ENCODE measurements at places on chromosomes 13 and 19.
A peak's percentile ranks its signal among the peaks of the same experiment; 100 is the strongest.

- DNase-seq: peak; percentile 93
Measured at GRCh38 chr19:11694533-11695439, 44.0 kb downstream of the ZNF823 start.

GRCh38 chr13:26721251-26722121, 39.1 kb downstream of the GPR12 start:
- peak; percentile 27 for DNase-seq

DNA sequence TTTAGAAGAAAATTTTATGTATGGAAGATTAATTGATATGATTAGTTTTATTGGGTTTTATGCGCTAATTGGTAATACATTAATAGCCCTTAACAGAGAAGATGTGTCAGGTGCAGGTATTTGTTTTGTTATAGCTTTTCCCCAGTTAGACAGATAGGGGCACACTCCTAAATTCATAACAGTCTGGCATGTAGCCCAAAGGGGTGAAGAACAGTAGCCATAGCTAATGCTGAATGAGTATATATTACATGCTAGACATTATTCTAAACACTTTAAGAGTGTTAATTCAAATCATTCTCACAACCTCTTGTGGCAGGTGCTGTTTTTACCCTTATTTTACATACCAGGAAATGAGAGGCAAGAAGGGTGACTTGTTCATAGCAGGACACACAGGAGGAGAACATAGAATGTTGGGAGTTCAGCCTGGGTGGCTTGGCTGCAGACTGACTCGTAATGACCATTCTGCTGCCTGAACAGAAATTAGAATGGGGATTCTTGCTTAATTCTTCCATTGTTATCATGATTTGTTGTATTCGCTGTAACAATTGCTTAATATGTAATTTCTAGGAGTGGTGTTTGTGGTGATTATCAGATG, 20.1 kb downstream of the PCCA start:
- DNase-seq: no peak

DNA sequence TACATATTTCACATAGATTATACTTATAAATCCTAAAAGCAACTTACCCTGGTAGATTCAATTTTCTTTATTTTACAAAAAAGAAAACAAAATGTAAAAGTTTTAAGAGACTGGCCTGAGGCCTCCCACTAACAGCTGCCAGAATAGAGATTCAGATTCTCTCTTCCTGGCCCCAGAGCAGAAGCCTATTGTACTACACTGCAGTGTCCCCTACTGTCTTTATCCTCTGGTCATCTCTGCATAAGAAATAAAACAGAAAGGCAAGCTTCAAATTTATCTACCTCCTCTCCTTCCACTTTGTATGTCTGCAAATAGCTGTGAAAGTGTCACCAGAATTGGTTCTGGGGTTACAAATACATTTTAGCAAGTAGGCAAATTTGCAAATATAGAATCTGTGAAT, 1004.1 kb upstream of the PCDH9 start:
- no peak for DNase-seq

DNA sequence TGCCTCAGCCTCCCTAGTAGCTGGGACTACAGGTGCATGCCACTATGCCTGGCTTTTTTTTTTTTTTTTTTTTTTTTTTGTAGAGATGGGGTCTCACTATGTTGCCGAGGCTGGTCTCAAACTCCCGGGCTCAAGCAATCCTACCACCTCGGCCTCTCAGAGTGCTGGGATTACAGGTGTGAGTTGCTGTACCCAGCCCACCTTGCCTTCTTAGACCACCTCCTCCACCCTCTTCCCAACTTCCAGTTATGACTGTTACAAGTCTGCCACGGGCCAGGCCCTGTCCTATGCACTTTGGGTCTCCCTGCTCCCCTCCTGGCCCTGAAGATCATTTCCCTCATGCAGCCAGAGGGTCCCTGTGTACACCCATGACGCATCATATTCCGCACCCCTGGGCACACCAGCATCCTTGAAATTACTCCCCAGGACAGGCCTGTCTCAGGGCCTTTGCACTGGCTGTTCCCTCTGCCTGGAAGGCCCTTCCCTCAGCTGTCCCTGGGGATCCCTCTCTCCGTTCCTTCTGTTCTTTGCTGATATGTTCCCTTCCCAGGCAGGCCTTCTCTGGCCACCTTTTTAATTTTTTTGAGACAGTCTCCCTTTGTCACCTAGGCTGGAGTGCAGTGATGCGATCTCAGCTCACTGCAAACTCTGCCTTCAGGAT, 3.0 kb downstream of the LGALS4 start:
- no peak for DNase-seq
